ENCODE measurements at places on chromosomes 5 and 9.

GRCh38 chr5:73328640-73329039 lies 119.9 kb downstream of the FOXD1 start:
- no peak for DNase-seq

GRCh38 chr5:176132471-176133288 lies 105.5 kb upstream of the SIMC1 start:
- no peak for DNase-seq

DNA sequence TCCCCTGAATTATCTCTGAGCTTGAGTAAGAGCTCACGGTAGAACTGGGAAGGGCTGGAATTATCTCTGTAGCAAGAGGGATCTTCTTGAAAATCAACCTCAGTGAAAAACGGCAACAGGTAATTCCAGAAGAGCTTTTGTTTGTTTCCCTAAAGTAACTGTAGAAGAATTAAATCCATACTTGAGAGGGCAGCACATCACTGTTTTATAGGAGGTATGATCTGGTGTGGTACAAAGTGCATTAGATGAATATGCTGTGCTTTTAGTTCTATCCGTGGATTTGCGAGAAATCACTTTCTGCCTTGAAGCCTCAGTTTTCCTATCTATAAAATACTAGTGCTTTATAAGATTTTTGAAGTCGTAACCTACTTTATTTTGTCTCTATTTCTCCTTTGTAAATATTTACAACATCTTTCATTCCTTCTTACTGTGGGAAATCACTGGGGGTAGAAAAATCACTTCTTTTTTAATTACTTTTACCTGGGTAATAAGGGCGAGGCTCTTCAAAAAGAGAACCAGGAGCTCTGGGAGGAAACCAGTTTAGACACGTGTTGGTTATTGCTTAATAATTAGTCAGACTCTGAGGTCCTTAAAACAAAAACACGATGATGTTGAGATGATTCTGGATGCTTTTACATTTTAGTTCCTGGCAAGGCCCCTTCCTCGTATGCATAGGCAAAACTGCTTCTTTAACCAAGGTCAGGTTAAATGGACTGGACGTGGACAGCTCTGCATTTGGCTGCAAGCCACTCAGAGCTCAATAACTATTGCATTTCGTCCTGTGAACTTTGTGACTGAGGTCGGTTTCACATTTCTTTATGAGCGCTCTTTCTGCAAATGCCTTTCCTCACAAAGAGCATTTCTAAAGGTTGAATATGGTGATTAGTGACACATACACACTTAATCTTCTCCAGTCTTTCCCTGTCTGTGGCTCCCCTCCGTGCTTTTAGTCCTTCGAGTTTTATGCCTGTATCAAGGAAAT lies 376.1 kb downstream of the BRINP1 start:
- no peak for DNase-seq

DNA sequence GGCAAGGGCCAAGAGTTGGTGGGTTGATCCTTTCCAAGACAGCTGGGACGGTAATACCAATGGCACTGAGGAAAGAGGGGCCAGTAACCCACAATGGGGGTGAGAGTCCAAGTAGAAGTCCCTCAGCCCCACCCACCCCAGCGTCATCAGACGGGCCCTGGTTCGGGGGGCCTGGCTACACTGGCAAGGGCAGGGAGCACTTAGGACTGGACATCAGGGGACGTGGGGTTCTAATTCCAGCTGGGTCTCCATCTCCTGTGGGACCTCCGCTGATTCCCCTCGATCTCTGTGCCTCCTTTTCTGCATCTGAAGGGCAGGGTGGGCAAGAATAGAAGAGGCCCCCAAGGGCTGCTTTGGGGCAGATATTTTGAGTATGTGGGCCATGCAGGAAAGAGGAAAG lies 53.5 kb upstream of the FCN1 start:
- DNase-seq, result no peak
